GM04503 (cell line): ENCODE measurements at places on chromosomes 11 and 22.

GRCh38 chr11:17744151-17744940 lies 9.8 kb downstream of the KCNC1 start:
- no peak for DNase-seq

GRCh38 chr11:749731-750130 lies 2.5 kb downstream of the TALDO1 start:
- DNase-seq, result no peak

GRCh38 chr11:76721755-76722677 lies 51.5 kb upstream of the LRRC32 start:
- DNase-seq, result no peak

DNA sequence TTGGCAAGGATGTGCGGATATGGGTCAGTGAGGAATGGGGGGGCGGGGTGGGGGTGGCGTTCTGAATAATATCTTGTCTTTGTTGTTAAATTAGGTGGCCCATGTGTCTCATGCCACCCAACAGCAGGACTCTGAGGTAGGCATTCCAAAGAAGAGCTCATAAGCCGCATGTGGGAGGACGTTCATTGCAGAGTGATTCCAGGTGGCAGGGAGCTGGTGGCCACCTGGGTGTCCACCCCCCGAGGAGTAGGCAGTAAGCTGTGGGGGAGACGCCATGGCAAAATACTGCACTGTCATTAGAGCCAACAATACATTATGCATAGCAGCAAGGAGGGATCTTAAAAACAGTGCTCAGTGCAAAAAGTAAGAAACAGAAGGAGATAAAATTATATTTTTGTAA lies 14.3 kb upstream of the CAPN5 start:
- no peak for DNase-seq

GRCh38 chr11:18312012-18312411 lies 9.9 kb downstream of the HPS5 start:
- peak; percentile 42 for DNase-seq

GRCh38 chr11:19934828-19935259 lies 222.2 kb downstream of the NAV2 start:
- peak; percentile 87 for DNase-seq

GRCh38 chr22:27253108-27253902 lies 548.3 kb downstream of the MN1 start:
- DNase-seq, result no peak

DNA sequence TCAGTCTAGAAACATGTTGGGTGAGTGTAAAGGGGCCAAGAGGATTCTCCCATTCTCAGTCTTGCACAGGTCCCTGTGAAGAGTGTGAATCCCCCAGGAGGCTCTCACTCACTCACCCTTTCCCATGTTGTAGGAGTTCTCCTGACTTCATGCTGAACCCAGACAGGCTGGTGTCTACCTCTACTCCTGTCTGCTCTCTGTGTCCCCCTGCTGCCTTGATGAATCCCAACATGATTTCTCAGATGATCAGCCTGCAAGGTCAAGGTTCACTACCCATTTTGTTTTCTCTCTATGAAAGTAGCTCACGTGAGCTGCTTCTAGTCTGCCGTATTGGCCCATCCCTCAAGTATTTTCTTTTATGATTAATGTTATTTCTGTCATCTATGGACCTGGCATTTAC lies 500.6 kb downstream of the ETS1 start:
- DNase-seq, result no peak

DNA sequence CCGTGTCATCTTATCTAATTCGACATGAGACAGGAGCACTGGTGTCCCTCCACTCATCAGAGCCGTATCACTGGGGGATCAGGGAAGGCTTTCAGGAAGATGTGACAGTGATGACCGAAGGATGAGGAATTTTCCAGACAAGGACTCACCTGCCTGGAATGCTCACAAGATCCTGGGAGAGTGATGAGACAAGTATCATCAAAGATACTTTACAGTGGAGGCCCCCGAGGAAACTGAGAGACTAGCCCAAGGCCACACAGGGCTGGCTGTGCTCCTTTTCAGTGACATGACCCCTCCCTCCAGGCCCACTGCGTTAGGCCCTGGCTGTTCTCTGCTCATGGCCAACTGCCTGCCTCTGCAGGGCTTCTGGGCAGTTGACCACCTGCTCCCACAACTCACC lies 13.0 kb downstream of the CLPB start:
- no peak for DNase-seq

DNA sequence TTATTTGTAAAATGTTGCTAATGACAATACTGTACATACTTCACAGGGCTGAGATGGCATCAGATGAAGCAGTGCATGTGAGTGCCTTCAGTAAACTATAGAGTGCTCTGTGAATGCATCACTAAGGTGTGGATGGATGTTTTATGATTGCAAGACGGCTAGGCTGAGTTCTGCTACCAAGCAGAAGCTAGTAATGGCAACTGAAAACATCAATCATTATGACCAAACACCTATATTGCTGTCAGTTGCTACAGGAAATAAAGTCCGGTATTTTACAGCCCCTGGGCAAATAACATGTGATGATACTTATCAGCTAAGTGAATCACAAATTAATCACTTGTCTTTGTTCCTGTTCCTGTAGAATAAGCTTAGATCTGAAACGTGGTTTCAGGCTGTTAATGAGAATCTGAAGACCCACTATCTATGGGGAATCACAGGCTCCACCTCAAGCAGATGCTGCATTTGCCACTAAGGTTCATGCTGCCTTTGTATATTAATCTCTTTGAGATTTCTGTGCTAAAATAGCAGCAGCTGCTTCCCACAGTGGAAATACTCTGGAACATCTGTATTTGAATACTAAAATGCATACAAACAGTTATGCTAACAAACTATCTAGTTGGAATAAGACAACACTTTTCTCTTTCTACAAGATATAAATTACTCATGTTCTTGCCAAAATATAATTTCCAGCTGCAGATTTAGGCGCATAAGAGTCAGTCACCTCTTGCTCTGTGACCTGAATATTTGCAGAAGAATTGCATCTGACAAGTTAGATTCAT lies 254.0 kb upstream of the PITPNB start:
- DNase-seq, result no peak

DNA sequence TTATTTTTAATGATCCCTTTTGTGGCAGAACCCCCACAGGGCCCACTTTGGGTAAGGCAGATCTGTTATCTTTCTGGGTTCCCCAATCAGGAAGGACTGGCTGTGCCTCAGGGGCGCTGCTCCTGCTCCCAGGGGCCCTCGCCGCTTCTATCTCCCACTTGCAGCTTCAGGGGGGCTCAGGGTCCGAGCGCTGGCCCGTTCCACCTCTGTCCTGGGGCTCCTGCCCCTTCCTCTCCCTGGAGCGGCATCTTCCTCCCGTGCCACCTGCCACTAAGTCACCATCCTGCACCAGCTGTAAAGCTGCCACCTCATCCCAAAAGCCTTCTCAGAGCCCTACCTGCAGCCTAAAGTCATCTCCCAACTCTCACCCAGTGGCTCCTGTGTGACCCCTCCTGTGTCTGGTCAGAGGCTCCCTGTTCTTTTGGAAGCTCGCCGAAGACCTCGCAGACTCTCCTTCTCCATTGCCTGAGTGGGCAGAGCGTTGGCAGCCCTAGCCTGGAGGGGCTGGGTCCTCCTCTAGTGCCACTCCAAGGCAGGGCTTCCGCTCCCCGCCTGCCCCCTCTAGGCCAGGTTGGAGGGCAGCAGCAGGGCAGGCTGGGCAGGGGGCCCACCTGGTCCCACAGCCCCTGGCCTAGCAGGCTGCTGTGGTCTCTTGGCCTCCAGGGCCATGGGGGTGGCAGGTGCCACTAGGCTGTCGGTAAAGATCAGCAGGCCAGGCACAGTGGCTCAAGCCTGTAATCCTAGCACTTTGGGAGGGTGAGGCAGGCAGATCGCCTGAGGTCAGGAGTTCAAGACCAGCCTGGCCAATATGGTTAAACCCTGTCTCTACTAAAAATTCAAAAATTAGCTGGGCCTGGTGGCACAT lies 106.7 kb downstream of the MORC2 start:
- no peak for DNase-seq
